Cardiac septum (tissue), 1 donor: ENCODE measurements at places on chromosomes 5 and 9. TPM values are rescaled to one million over a fixed set of nuclear protein-coding genes. Genes with fewer than 3 reads are reported as not detected.

PCDHA1 gene
- 0.08 TPM for total RNA-seq

OR1J2 gene
- not detected for total RNA-seq

GABRB2 gene
- 0.22 TPM for total RNA-seq

FGF1 gene
- total RNA-seq = 70.2 TPM

CSF1R gene
- total RNA-seq = 11.9 TPM

PCDH12 gene
- 4.9 TPM for total RNA-seq

DNA sequence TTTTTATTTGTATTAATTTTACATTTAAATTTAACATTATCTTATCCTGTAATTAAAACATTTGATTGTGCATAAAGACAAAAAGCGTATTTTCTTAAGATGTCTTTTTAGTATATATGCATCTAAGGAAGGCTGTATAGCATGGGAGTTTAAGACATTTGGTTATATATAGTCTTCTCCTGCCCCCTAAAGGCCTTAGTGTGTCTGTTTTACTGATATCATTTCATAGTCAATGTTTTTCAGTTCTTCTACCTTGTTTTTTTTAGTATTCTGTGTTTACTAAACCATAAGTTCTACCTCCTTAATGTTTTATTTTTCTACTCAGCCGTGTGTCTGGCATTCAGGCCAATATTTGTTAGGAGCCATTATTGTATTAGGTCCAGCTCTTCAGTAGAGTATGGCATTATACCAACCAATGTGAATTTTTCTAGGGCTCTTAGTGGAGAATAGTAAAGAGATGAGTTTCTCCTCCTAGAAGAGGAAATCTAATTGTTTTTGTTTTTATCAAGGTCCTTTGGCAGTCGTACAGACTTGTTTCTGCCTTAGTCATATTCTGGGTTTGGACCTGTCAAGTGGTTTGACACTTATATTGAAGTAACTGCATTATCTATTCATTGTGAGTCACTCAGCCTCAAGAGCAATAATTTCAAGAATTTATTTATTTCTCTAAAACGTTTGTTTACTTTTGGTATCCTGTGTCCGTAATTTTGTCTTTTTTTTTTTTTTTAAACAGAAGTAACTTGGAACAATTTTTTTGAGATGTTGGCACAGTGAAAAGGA lies 74.8 kb downstream of the SLF1 start:
- no peak for DNase-seq

DNA sequence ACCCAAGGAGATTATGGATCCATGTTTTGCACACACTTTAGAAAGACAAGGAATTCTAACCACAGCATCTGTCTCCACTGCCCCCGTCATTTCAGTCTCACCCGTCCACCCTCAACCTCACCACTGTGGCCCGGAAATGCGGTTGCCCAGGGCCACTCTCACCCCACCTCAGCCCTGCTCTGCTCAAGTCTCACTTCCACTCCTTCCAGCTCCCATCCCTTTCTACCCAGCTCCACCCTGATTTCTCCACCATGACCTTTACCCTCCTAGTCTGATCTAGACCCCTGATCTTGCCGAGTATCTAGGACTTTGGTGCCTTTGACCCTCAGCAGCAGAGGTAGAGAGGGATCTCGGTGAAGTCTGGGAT lies 7.2 kb upstream of the KCNIP1 start:
- DNase-seq = no peak

DNA sequence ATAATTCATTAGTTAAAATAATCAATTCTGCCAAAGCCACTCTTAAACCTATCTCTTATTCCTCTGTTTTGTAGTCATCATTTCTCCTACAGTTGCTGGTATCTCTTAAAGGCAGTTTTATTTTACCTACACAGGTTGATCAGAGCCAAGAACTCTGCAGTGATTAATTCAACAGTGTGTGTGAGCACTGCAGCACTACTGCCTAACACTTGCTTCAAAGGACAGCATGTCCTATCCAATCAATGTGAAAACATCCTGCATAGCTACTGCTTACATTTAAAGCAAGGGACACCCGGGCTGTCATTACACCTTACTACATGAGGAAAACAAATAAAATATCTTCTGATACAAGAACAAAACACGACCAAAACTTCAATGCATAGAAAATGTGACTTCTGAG lies 45.1 kb upstream of the HK3 start:
- DNase-seq = no peak

DNA sequence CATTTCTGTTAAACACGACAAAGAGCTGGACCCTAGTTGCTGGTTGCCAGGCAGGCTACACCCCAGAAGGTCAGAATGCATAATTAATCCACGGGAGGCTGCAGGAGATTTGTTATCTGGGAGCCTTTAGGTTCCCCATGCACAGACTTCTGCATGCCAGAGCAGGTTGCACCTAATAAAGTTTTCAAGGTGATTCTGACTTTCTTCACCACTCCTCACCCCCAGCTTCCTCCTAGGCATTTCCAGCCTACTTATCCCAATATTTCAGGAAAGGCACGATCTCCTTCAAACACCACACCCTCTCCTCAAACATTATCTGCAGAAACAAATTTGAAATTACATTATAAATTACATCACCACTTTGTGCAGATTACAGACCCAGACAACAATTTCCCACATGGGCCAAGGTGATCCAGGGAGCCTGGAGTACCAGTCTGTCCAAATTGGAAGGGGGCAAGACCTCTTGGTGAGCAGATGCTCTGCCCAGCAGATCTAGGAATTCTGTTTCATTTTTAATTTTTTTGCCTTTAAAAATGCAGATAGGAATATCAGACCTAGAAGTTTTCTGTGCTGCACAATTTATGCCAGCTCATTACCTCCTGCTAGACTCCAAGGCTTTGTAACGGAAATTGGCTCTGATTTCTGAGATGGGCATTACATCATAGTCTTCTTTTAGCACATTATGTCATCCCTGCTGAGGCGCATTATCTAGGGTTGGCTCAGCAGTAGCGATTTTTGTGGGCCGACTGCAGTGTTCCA lies 363.4 kb upstream of the SLC30A5 start:
- no peak for DNase-seq

DNA sequence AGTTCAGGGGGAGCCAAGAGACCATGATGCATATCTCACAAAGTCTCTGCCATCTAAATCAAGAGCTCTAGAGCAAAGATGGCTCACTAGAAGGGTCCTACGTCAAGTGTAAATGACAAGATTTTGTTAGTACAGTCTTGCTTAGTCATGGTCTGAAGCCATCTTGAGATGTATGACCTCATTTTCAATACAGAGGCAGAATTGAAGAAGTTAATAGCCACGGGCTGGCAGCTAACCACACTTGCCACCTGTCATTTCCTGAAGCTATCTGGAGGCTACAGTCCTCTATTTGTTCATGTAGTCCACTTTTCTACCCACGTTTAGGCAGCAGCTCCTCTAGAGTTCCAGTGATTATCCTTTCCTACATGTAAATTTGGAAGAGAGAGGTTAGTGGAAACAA lies 231.7 kb upstream of the CDH12 start:
- DNase-seq = no peak

DNA sequence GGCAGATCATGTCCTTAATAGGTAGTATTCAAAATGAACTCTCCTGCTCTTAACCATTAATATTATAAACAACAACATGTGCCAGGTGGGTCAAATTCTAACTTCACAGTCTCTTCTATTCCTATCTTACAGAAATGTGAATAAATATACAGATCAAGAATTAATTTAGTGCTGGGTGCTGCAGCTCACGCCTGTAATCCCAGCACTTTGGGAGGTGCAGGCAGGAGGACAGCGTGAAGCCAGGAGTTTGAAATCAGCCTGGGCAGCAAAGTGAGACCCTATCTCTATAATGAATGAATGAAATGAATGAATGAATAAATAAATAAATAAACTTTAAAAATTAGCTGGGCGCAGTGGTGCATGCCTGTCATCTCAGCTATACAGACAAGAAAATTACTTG lies 34.1 kb downstream of the PTCH1 start:
- no peak for DNase-seq

DNA sequence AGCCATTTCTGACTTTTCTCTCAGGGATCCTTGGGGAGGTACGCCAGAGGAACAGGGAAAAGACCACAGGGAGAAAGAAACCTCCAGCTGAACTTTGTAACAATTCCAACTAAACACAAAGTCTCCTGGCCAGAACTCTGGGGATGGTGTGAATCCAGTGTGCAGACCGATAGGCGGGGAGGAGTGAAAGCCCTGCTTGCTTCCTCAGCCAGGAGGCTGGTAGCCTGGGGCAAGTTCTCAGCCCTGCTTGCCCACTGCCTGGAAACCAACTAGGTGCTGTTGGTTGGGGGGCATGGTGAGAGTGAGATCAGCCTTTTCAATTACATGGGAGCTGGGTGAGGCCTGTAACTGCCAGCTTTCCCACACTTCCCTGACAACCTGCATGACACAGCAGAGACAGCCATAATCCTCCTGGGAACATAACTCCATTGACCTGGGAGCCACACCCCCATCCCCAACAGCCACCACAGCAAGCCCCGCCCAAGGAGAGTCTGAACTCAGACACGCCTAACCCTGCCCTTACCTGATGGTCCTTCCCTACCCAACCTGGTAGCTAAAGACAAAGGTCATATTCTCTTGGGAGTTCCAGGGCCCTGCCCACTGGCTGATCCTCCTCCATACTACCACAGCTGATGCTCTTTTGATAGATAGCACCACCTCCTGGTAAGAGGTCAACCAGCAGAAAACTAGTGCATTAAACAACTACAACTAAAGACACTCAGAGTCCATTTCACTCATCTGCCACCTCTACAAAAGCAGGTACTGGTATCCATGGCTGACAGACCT lies 100.1 kb upstream of the TNFAIP8 start:
- no peak for DNase-seq

GRCh38 chr5:98769210-98769958 lies 4.1 kb upstream of the RGMB start:
- DNase-seq = no peak
